Cardiac muscle cell (in vitro differentiated cells and primary cell): ENCODE measurements at places on chromosomes 7 and 10. TPM values are rescaled to one million over a fixed set of nuclear protein-coding genes. Genes with fewer than 3 reads are reported as not detected.

DNAH11 gene
- 0.55 and 1.9 TPM in 2 replicates for polyA plus RNA-seq

PLXNA4 gene
- 7.3 and 15.6 TPM in 2 replicates for polyA plus RNA-seq

LRWD1 gene
- 26.8 and 27.6 TPM in 2 replicates for polyA plus RNA-seq

DNTT gene
- not detected in 2 replicates for polyA plus RNA-seq

GRCh38 chr7:24851786-24852185 lies 94.5 kb upstream of the GSDME start:
- no peak for DNase-seq

KCNIP2 gene
- polyA plus RNA-seq: 35.7 and 47.5 TPM in 2 replicates

GRCh38 chr10:94432443-94432842 lies 30.1 kb downstream of the TBC1D12 start:
- no peak for DNase-seq

DNAJB6 gene
- 122 and 137 TPM in 2 replicates for polyA plus RNA-seq

DNA sequence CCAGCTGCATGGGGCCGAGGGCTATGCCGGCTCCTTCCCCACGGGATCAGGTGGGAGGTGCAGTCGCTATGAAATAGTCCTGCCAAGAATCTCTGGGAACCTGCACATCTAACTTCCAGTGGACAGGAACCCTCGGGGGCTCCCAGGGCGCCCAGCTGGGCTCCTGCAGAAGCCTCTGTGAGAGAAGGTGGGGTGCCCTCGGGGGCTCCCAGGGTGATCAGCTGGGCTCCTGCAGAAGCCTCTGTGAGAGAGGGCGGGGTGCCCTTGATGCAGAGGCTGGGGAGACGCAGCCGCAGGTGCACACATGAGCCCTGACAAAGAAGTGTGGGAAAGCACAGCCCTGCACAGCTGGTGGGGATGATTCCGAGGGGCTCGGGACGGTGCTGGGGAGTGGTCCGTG lies 5.9 kb downstream of the VENTX start:
- no peak for DNase-seq

DNA sequence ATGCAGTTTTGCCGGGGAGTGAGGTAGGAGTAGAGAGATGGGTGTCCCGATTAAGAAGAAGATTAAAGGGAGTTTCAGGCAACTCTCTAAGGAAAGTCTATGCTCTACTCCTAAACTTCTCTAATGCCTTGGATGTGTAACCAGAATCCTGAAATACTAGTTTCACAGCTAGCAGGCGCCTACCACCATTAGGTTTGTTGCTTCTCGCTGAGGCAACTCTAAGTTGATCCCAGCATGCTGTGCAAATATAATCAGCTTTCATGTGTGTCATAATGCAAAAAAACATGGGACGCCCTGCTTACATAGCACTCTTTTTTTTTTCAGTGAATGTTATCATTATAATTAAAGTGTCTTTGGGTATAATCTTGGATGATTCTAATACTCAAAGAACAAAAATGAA lies 50.4 kb upstream of the FAM3C start:
- no peak for DNase-seq

DNA sequence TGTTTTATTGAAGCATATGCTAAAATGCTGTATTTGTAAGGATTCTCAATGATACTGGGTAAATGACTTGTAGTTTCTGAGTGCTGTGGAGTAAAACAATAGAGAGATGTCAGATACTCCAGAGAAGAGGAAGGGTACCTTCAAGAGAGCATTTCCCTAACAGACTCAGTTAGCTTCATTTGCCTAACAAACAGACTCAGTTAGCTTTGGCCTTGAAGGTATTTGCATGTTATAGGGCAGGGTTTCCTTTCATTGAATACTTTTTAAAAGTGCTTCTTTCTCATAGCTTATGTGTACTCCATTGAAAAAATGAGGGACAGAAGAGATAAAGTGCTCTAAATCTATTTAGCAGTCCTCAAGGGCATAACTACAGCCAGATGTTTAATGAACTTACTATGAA lies 101.8 kb downstream of the CHN2 start:
- no peak for DNase-seq

DNA sequence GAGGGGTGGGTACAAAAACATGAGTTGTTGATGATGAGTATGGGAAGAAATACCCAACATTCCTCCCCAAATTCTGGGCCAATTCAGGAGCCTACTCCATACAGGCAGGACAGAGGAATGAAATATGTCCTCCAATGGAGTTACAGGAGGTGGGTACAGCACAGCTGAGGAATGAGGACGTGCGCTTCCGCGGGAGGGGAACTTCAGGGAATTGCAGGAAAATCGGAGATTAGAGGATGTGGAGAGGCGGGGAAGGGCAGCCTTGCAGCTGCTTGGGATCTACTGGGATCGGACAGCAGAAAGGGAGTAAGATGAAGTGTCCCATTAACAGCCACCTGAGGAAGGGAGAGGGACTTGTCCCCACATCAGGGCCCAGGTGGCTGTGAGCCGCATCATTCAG lies 50.2 kb downstream of the PDIA4 start:
- no peak for DNase-seq
